ENCODE measurements at places on chromosomes 6 and 20.

- no peak for DNase-seq
Measured at GRCh38 chr6:69138148-69138547, 503.1 kb downstream of the ADGRB3 start.

- DNase-seq = no peak
Measured at GRCh38 chr20:38241201-38241600, 19.3 kb downstream of the KIAA1755 start.

DNA sequence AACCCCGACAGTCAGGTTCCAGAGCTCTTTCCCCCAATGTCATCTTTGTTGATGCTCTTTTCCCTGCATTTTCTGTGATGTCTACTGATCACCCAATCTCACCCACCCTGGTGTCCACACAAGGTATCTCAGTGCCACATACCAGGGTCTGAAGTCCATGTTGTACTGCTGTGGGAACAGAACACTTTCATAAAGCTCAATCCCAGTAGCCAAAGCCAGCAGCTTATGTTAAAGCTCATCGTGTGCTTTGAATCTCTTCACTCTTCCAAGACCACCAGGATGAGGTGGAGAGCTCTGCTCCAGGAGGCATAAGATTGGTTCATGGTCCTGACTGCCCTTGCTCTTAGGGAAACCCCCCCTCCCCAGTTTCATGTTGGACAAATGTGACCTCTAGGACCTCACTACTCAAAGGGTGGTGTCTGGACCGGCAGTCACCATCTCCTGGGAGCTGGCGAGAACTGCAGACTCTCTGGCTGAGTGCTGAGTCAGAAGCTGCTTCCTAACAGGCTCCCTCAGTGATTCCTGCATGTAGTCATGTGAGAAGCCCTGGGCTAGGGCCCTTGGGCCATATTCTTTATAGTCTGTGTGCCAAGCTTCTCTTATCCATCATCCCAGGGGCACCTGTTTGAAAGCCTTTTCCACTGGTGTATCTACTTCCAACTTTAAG lies 13.4 kb upstream of the CPNE5 start:
- no peak for DNase-seq

GRCh38 chr6:157531169-157531985 lies 150.4 kb downstream of the ZDHHC14 start:
- DNase-seq = no peak

DNA sequence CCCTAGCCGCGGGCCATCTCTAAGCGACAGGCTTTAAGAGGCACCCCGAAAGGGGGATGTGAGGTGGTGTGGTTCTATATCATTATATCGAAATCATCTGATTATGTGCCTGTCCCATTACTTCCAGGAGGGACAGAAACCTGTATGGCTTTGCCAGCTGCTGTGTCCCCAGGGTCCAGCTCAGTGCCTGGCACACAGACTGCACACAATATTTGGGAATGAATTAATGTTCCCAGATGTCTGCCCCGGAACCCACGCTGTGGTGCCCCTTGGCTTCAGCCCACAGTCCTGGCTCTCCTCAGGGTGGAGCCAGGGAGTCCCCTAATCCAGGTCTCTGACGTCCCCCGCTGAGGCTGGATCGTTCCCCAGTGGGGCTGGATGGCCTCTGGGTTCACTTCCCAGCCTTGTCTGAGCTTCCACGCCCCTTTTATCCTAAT lies 8.9 kb upstream of the AHCY start:
- DNase-seq = no peak

DNA sequence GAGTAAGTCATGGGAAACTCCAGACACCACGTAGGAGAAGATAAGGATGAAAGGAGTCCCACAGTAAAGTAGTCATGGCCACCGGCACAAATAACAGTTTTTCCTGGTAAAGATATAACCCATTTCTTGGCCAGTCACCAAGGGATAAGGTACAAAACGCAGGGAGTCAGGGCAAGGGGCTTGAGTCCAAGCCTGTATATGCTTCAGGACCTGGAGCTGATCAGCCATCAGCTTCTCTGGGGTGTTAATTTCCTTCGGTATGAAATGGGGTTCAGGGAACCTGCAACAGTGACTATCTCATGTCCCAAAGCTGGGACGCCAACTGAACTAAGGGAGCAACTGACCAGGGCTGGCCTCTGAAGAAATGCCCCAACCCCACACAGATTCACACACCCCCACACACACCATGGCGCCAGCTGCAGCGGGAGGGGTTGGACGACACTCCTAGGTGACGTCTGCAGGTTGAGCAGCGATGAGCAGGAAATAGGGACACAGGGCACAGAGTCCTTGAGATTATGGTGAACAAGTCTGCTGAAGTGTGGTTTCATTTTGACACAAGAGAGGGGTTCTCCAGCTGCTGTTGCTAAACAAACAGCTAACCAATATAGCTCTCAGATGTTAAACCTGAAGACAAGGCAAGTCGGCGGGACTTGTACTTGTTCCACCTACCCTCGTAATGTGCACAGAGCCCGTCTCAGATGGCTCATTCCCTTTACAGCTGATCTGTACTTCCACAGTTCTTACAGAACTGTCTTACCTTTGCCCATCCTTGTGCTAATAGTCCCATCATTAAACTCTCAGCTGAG lies 7.4 kb upstream of the ADTRP start:
- DNase-seq = no peak

DNA sequence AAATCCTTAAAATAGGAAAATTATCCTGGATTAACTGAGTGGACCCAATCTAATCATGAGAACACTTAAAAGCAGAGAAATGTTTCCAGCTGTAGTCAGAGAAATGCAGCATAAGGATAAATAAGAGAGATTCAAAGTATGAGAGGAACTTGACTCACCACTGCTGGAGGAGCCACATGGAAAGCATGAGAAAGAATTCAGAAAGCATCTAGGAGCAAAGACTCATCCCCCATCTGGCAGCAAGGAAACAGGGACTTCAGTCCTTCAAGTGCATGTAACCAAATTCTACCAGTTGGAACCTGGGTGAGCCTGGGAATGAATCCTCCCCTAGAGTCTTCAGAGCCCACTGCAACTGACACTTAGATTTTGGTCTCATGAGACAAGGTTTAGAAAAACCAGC lies 33.7 kb downstream of the RNF146 start:
- no peak for DNase-seq

- no peak for DNase-seq
Measured at GRCh38 chr6:63941747-63942470, 306.3 kb downstream of the PHF3 start.

DNA sequence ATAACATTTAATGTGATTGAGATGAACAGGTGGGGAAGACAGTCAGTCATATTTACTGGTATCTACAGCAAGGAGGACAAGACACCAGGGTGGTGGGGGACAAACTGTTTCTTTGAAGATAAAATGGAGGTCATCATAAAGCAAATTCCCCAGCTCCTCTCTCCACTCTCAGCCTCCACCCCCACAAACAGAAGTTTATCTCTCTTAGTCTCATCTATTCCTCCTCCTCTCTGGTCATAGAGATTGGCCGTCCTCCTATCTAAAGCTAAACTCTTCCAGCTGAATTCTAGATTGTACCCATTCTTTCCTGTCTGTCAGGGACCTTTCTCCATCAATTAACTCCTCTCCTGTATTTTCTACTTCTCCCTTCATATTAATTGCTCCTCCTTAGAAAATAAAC lies 71.1 kb downstream of the KIF6 start:
- no peak for DNase-seq

DNA sequence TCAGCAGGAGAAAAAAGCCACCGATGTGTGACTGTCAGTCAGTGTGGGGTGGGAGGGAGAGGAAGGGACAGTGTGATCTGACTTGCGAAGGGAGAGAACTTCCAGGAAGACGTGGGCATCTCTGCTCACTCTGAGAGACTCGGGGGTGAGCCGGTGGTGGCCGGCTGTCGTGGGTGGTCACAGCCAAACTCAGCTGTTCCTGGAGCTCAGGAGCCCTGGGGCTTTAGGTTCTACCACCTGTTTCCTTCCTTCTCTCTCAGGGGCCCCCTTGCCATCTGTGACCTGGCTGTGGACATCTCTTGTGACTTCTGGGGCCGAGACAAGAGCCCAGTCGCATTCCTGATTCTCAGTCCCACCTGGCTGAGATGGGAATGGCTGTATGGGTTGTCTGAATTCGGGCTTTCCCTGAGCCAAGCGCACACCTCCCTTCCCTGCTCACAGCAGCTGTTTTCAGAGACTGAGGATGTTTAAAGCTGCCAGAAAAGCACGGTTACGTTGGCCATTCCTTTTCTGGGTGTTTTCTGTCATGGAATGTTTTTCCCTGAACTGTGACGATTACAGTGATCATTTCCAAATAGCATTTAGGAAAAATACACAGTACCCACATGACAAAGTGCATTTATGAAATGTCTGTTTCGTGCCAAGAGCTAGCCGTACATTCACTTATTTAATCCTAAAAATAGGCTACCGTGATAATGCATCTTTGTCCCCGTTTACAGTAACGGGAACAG lies 36.5 kb downstream of the SYNJ2 start:
- DNase-seq = no peak

GRCh38 chr20:53212018-53212417 lies 239.9 kb downstream of the TSHZ2 start:
- DNase-seq = no peak

DNA sequence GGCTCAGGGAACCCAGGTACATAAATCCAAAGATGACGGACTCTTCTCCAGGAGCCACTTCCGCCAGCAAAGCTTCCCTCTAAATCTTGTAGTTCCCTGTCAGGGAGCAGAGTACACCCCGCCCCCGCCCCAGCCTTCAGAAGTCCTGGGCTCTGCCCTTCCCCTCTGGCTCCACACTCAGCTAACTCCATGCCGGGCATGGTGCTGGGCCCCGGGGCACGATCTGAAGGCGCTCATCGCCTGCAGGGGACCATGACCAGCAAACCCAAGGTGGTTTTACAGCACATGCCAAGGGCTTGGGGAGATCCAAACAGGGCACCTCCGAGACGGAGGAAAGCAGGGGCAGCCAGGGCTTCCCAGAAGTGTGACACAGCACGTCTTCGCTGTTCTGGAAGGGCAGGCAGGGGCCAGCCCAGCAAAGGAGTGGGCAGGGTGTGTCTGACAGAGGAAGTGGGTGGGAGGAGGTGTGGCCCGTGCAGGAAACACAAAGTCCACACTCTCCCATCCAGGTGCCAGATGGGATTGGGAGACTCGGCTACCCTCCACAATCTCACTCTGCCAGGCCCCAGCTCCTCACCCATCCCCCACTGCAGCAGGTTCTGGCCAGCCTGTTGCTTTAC lies 41.6 kb upstream of the SLC22A2 start:
- DNase-seq = no peak

DNA sequence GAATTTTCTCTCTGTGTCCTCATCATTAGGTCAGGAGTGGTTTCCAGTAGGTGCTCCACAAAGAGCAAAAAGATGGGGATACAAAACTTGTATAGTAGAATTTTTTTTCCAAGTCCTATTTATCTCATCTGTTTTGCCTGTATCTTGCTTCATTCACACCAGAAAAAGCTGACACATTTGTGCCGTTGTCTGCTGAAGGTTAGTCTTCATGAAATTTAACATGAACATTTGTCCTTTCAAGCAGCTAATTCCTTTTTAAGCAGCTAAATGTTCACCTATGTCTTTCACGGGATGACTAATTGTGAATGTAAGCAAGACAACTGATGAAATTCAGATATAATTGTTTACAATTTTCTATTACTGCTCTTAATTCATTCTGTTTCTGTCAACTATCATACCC lies 83.8 kb downstream of the ATXN1 start:
- DNase-seq = no peak
